ENCODE measurements at places on chromosomes 2 and 18.

GRCh38 chr18:49321271-49321670 lies 139.2 kb downstream of the DYM start:
- no peak for DNase-seq

DNA sequence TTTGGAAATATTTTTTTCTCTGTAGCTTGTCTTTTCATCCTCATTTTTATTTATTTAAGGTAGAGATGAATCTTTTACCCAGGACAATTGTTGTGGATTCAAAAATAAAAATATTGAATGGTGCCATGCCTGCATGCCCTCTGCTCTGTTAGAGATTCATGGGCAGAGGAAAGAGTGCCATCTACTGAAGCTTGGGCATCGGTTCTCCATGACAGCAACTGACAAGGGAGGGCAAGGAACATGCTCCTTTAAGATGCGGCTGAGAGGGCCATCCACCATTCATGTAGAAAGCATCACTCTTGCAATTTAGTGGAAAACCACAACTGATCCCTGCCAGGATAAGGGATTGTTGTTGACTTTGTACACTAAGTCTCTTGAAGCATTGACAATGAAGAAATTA lies 79.9 kb downstream of the PARD3B start:
- DNase-seq, result no peak

DNA sequence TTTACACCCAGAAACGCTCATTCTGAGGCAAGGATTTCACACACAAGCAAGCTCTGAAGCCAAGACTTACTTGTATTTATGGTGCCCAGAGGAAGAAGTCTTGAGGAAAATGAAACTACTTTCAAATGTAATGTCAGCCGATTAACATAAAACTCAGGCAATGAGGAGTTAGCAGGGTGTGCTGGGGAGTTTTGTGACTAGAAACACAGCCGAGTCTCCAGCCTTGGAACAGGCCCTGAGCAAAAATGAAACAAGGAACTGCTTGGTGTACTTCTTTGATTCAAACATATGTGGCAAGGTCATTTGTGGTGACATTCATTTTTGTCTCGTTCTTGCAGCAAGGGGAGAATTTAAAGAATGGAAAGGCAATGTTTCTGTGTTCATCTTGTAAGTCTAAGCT lies 4.5 kb downstream of the DYTN start:
- DNase-seq, result no peak

- no peak for DNase-seq
Measured at GRCh38 chr18:22773944-22774343, 159.2 kb upstream of the RBBP8 start.

DNA sequence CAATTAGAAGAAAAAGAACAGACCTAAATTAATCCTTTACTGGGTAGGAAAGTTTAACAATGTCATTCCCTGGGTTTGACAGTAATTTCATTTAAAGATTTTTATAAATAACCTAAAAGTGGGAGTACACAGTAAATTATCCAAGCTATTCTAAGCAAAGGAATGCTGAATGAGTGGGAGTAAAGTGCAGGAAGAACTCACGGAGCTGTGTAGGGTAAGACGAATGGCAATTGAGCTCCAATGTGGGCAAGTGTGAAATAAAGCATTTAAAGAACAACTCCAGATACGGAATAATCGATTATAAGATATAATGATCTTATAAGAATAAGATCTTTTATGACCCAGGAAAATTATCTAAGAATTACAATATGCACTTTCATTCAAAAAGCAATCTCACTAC lies 93.2 kb downstream of the LRRTM4 start:
- DNase-seq, result no peak

GRCh38 chr2:54897420-54898310 lies 152.6 kb downstream of the RTN4 start:
- DNase-seq, result peak; percentile 1

DNA sequence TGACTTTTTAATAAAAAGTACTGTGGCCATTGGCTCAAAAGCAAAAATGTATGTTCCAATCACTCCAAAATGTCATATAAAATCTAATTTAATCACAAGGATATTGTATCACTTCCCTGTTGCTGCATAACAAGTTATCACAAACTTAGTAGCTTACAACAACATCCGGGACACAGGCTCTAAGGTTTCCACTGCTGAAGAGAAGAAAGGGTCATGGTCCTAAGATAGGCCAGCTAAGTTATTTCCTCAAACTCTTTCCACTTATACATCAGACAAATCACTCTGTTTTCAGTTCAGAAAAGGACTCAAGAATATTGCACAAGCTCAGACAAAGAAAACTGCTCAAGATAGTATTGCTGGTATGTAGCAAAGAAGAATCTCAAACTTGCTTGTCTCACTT lies 78.5 kb upstream of the SULT1C3 start:
- no peak for DNase-seq

- DNase-seq, result no peak
Measured at GRCh38 chr2:105379741-105380186, 19.1 kb downstream of the FHL2 start.

- no peak for DNase-seq
Measured at GRCh38 chr18:78736015-78736690, 243.5 kb upstream of the SALL3 start.

DNA sequence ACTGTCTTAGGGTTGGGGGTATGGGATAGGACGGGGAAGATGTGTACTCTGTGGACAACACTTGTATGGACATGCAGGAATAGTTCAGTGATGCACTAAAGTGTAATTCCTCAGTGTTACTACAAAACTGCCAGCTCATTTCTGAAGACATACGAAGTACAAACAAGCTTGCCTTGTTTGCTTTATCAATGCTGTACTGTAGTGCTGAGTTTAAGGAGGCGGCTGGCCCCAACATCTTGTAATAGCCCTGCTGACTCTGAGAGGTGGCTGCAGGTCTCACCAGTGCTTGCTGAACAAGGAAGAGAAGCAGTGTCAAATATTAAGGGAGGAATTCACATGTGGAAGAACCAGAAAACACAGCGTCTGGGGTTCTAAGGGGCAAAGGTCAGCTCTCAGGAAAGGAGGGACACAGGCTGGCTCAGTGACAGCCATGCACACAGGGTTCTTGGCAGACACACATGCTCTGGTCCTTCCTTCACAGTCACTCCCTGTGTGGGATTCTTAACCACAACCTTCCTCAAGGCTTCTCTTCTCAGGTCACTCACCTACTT lies 39.8 kb upstream of the EVA1A start:
- DNase-seq, result no peak

- no peak for DNase-seq
Measured at GRCh38 chr2:50955081-50955480, 76.9 kb downstream of the NRXN1 start.

GRCh38 chr2:99489761-99490622 lies at the start of gene REV1:
TSS of gene REV1 (minus strand) at chr2:99490017. CDS start at chr2:99464975, 25,042 bp downstream.
- peak; percentile 93 for DNase-seq

- no peak for DNase-seq
Measured at GRCh38 chr2:150020221-150020620, 432.6 kb upstream of the MMADHC start.

- DNase-seq, result no peak
Measured at GRCh38 chr2:119486886-119487285, 37.4 kb downstream of the SCTR start.

- DNase-seq, result no peak
Measured at GRCh38 chr2:19752500-19752899, 149.3 kb downstream of the TTC32 start.

GRCh38 chr2:131425231-131425941 lies 50.5 kb upstream of the TUBA3D start:
- no peak for DNase-seq

DNA sequence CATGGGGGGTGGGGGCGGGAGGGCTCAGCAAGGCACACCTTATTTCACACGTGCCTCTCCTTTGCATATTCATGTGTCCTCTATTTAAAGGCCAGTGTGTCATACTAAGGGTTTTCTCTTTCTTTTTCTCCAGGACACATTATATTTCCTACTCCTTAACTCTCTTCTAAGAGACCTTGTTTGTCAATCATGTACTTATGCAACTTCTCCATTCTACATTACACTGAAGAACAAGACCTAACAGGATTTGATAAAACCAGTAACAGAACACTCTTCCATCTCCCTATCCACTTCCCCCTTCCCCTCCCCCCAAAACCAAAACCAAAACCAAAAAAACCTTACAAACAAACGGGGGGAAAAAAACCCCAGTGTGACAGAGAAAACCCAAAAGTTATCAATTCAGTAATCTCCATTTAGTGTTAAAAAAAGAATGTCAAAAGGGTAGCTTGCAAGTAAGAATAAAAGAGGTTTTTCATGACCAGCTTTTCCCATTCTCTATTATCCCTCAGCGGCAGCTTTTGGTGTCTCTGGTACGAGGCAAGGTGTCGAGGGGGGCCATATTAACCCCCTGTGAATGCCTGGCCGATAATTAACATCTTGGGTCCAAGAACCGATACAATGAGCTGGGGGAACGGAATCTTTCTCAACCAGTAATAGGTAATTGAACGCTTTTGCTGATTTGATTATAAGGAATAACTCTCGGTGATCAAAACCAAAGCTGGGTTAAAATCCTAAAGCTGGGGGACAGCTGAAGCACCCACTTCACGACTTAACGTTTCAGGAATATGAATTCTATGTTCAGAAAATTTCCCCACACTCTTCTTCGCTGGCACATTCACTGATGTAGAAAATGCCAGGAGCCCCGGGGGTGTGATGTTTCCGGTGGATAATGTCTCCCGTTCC lies 191.0 kb upstream of the TCF4 start:
- DNase-seq, result no peak

GRCh38 chr2:96120991-96121390 lies 4.6 kb upstream of the ADRA2B start:
- no peak for DNase-seq

- no peak for DNase-seq
Measured at GRCh38 chr2:238423561-238424312, 3.0 kb upstream of the ASB1 start.

DNA sequence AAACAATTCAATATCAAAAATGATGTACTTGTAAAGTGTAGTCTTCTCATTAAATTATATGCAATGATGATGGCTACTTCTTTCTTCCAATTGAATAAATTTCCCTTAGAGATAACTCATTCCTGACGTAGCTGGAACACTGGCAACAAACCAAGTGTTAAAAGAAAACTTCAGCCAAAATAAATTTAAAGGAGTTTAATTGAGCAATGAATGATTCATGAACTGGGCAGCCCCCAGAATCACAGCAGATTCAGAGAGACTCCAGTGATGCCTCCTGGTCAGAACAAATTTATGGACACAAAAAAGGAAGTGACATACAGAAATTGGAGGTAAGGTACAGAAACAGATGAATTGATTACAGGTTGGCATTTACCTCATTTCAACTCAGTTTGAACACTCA lies 276.5 kb downstream of the DSC3 start:
- no peak for DNase-seq

DNA sequence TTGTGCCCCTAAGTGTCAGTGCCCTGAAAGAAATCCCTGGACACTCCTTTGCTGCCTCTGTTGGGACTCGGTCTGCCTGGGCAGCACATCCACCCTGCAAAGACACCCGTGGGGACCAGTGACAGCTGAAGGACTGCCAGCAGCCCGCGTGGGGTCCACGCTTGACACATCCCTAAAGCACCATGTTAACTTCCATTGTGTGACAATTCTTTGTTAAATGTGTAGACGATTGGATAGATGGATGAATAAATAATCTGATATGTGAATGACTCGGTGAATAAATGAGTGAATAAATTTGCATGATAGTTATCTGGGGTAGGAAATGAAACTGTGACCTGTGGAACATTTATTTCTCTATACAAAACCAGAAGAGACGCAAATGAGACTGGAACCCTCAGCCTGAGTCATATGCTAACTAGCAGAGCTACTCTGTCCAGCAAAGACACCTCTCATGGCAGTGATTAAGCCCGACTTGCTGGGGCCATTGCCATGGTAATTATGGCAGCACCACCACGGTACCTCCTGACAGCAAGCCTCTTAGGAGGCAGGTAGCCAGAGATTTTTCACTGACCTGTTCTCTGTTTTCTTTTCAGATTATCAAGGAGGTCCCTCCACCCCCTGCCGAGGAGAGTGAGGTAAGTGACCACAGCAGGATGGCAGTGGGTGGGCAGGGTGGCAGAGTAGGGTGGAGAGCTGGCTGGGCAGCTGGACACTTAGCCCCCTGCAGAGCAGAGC lies 156.8 kb downstream of the ANTXR1 start:
- DNase-seq, result no peak

DNA sequence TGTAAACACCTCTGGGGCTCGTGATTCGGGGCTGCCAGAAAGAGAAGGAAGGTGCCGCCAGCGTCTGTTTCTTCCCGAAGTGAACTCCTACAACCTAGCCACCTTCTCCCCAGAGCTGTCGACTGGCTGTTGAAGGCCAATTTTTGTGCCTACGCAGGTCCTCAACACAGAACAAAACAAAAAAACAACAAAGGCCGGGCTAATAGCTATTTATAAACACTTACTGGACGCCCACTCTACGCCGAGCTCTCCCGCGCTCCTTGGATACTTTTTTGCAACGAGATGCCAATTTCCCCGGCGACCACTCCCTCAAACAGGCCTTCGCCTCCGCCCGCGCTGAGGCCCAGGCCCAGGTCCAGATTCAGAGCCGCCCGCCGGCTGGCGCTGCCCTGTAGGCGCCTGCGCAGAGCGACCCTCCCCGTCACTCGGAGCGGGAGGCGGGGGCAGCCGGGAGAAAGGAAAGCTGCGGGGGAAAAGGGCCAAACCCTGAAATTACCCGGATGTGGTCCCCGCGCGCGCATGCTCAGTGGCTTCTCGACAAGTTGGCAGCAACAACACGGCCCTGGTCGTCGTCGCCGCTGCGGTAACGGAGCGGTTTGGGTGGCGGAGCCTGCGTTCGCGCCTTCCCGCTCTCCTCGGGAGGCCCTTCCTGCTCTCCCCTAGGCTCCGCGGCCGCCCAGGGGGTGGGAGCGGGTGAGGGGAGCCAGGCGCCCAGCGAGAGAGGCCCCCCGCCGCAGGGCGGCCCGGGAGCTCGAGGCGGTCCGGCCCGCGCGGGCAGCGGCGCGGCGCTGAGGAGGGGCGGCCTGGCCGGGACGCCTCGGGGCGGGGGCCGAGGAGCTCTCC lies at the start of gene SMAD4:
TSS of gene SMAD4 (plus strand) at position 520 of the 843 bp plus-strand sequence. CDS start 16,834 bp downstream, outside the sequence.
- peak; percentile 99 for DNase-seq

DNA sequence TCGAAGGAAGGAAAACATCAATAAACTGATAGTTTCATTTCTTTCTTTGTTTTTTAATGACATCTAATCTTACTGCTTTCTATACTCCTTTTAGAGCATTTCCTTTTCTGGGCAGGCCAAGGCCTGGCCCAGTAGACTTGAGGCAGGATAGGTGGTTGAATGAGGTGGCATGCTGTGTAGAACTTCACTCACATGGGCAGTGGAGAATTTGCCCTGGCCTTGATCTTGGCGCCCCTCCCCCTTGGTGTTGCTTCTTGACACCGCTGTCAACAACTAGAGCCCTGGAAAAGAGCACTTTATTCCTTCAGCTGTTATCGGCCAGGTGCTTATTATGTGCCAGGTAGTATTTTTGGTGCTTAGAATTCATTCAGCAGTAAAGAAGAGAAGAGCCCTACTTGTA lies 37.4 kb downstream of the XRCC5 start:
- DNase-seq, result no peak

- DNase-seq, result no peak
Measured at GRCh38 chr2:42618972-42619371, 50.5 kb downstream of the MTA3 start.

DNA sequence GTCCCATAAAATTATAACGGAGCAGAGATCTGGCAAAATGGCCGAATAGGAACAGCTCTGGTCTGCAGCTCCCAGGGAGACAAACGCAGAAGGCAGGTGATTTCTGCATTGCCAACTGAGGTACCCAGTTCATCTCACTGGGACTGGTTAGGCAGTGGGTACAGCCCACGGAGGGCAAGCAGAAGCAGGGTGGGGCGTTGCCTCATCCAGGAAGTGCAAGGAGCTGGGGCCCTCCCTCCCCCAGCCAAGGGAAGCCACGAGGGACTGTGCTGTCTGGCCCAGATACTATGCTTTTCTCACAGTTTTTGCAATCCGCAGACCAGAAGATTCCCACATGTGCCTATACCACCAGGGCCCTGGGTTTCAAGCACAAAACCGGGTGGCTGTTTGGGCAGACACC lies 22.8 kb downstream of the ICA1L start:
- no peak for DNase-seq

GRCh38 chr2:155372969-155373368 lies 674.5 kb downstream of the KCNJ3 start:
- no peak for DNase-seq
